PC-3 (cell line): ENCODE measurements at places on chromosomes 13 and 19. TPM values are rescaled to one million over a fixed set of nuclear protein-coding genes. Genes with fewer than 3 reads are reported as not detected.

- no peak overlapping the region for H3K27ac ChIP-seq
- H3K27me3 ChIP-seq, result no peaks in the 10 kb centered on the region
- peaks cover 3% of the 10 kb centered on the region; the same call in 1 of the 2 replicates for H3K36me3 ChIP-seq
- DNase-seq, result no peak
These were observed 6.4 kb downstream of the MYO9B start for GRCh38 chr19:17081672-17082630.

- H3K27ac ChIP-seq, result no peak overlapping the region
- DNase-seq, result peak; percentile 30
- H3K36me3 ChIP-seq, result no peaks in the 10 kb centered on the region
- no peaks in the 10 kb centered on the region for H3K27me3 ChIP-seq
- H3K4me3 ChIP-seq, result peak overlapping the region; percentile 95
These were observed 519 bp downstream of the PTPRS start for GRCh38 chr19:5339950-5340636.

DNA sequence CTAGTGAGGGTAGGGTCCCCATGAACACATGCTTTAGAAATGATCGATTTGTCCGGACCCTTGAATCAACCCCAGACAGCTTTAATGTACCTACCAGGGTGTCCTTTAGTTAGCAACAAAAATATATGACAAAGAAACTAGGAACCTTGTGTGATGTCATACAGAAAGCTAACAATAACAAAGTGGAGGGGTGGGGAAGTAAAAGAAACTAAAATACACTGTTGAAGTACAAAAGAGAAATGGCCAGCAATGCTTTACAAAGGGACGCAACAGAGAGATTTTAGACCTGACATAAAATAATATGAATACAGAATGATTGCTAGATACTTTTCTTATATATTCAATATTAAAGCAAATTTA, 40.0 kb downstream of the DZIP1 start:
- no peaks in the 10 kb centered on the region for H3K27me3 ChIP-seq
- no peaks in the 10 kb centered on the region for H3K36me3 ChIP-seq
- peaks cover 25% of the 10 kb centered on the region for H3K4me1 ChIP-seq

- H3K27me3 ChIP-seq, result no peaks in the 10 kb centered on the region
- H3K4me1 ChIP-seq, result no peaks in the 10 kb centered on the region
These were observed 366.8 kb downstream of the TBC1D4 start for GRCh38 chr13:75115171-75115570.

DNA sequence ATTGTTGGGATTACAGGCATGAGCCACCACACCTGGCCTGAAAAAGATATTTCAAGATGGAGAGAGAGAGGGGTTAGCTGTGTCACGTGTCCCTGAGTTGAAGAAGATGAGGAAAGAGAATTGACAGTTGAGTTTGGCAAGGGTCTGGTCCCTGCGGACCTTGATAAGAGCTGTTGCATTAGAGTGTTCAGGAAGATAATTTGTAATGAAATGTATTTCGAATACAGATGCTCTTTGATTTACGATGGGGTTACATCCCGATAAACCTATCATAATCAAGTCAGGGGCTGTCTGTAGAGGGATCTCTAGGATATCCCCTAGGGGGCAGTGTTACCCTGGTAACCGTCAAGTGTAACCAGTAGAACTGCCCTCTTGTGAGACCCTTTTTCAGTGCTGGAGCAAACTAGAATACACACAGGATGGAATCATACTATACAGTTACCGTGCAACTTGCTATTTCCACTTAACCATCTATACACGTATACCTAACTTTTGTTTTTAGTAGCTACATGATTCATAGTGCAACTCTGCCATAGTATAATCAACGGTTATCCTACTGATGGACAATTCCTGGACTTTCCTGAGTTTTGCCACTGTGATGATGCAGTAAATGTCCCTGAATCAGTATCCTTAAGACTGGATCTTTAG, 1.5 kb upstream of the ELOF1 start:
- no peak overlapping the region for H3K27ac ChIP-seq
- H3K4me1 ChIP-seq, result peaks cover 14% of the 10 kb centered on the region; the same call in 1 of the 2 replicates
- peak; percentile 85 for DNase-seq
- H3K4me3 ChIP-seq, result peak overlapping the region; percentile 80
- H3K36me3 ChIP-seq, result peaks cover 3% of the 10 kb centered on the region; the same call in 1 of the 2 replicates
- H3K27me3 ChIP-seq, result no peaks in the 10 kb centered on the region

C19orf67 gene
- total RNA-seq, result not detected in 2 replicates
